ENCODE measurements at places on chromosomes 3 and 15. TPM values are rescaled to one million over a fixed set of nuclear protein-coding genes. Genes with fewer than 3 reads are reported as not detected.

- no peak for DNase-seq
These were observed 15.9 kb downstream of the ADCY5 start for GRCh38 chr3:123432832-123433523.

HYKK gene
- total RNA-seq = 7.1 TPM

DNA sequence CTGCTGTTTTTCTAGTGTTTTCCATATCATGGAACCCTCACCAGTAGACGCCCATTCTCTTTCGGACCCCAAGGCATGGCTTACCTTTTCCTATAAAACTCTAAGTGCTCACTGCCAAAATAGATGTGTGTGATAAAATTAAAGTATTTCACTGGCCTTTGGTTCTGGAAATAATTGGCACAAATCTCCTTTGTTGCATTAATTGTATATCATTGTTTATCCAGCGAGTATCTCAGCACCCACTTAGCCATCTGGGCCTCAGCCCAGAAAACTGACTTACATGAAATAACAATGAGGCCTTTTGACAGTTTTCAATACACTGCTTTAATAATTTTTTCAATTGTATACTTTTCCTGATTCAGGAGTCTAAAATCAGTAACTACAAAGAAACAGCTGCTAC lies 105.1 kb downstream of the MECOM start:
- no peak for DNase-seq

GRCh38 chr15:63481105-63481810 lies 23.1 kb upstream of the USP3 start:
- DNase-seq = no peak

- no peak for DNase-seq
These were observed 8.6 kb downstream of the FBXL22 start for GRCh38 chr15:63605816-63606215.

GRCh38 chr3:193942516-193943055 lies 193.4 kb upstream of the HES1 start:
- no peak for DNase-seq

- DNase-seq = no peak
These were observed 518.6 kb downstream of the GBE1 start for GRCh38 chr3:81242871-81243270.

- no peak for DNase-seq
These were observed 43.7 kb downstream of the EFCAB12 start for GRCh38 chr3:129384594-129385323.

DNA sequence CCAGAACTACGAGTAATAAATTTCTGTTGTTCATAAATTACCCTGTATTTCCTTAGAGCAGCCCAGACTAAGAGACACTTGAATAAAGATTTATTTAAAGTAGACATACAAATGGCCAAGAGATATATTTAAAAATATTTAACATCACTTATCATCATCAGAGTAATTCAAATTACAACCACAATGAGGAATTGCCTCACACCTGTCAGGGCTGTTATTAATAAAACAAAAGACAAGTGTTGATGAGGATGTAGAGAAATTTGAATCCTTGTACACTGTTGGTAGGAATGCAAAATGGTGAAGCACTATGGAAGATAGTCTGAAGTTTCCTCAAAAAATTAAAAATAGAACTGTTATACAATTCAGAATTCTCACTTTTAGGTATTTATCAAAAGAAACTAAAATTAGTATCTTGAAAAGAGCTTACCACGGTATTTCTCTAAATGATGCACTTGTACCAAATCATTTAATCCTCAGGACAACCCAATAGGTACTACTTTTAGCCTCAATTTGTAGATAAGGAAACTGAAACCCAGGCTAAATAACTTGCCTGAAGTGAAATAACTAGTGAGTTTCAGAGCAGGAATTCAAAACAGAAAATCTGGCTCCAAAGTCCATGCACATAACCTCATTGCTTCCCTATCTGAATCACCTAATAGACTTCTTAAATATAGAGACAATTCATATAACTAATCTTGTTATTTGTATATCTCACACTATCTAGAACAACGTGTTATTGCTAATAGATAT lies 69.4 kb downstream of the ZBTB20 start:
- no peak for DNase-seq

ST8SIA2 gene
- total RNA-seq = 0.24 TPM

PAQR5 gene
- 0.62 TPM for total RNA-seq

DNA sequence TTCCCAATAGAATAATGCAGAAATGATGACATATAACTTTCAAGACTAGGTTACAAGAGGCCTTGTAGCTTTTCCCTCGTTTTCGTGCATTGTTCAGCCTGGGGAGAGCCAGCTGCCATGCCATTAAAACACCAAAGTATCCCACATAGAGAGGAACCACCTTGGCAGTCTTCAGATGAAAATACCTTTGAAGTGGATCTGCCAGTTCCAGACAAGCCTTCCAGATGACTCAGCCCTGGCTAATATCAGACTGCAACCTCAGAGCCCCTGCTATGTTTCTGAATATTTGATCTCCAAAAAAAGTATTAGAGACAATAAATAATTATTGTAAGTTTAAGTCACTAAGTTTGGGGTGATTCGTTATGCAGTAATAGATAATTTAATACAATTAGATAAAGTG lies 294.3 kb upstream of the GBE1 start:
- no peak for DNase-seq

PFN2 gene
- 49.2 TPM for total RNA-seq

GRCh38 chr15:26867200-26868007 lies 542 bp downstream of the GABRA5 start:
- no peak for DNase-seq

DNA sequence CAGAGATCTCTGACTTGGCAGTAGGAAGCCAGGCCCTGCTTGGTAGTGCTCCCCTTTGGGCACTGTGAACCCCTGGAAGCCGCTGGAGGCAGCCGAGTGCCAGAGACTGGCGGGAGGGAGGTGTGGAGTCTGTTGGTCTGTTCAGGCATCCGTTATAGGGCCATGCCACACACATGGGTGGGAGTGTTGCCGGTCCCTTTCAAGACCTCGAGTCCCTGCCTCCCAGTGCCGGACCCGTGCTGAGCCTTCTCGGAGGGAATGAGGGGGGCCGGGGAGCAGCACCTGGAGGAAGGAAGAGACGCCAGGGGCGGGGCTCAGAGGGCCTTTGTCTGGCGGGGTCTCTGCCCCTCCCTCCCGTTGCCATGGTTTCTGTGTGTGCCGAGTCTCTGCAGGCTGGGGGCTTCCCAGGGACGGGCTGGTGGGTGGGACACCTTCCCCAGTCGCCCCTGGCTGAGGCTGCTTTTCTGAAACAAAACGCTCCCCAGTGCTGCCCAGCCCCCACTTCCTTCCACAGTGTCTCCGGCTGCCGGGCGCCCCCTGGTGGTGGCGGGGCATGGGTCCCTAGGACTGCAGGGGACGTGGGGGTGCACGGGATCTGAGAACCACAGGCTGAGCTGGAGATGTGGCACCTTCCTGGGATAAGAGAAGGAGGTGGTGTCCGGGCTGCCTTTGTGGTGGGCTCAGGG lies 10.0 kb downstream of the GNAI2 start:
- peak; percentile 93 for DNase-seq

DNA sequence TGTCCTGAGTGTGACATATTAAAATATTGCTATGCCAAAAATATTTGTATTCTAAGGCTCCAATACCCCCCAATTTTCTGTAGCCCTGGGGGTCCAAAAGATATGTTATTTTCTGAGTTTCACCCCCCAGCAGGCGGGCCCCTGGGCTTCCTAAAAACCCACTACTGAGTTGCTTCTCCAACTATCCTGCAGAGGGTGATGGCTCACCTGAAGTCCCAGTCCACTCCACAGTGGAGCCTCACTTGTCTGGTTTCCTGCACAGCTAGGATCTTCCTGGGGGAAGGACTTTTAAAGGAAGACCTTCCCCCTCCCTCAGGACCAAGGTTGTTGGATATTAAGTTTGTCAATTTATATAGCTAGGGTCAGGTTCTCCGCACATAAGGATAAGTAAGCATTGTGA lies 1181.4 kb downstream of the ROBO2 start:
- DNase-seq = no peak

C3orf62 gene
- 3.2 TPM for total RNA-seq

GRCh38 chr15:90309020-90309419 lies 43.1 kb upstream of the ZNF774 start:
- DNase-seq = no peak

Measured in left cardiac atrium (tissue), 4 donors.